ENCODE measurements at places on chromosomes 3 and 15.

GRCh38 chr3:125110016-125110875, 54.4 kb upstream of the HEG1 start:
- DNase-seq: no peak

GRCh38 chr15:62502451-62502850, 337.4 kb upstream of the C2CD4B start:
- DNase-seq: no peak

- no peak for DNase-seq
These were observed 478.7 kb upstream of the ADAMTS9 start for GRCh38 chr3:65166531-65166930.

- no peak for DNase-seq
These were observed 28.3 kb downstream of the LRRC2 start for GRCh38 chr3:46537779-46538178.

GRCh38 chr3:15557511-15557946, 36.0 kb upstream of the COLQ start:
- no peak for DNase-seq

DNA sequence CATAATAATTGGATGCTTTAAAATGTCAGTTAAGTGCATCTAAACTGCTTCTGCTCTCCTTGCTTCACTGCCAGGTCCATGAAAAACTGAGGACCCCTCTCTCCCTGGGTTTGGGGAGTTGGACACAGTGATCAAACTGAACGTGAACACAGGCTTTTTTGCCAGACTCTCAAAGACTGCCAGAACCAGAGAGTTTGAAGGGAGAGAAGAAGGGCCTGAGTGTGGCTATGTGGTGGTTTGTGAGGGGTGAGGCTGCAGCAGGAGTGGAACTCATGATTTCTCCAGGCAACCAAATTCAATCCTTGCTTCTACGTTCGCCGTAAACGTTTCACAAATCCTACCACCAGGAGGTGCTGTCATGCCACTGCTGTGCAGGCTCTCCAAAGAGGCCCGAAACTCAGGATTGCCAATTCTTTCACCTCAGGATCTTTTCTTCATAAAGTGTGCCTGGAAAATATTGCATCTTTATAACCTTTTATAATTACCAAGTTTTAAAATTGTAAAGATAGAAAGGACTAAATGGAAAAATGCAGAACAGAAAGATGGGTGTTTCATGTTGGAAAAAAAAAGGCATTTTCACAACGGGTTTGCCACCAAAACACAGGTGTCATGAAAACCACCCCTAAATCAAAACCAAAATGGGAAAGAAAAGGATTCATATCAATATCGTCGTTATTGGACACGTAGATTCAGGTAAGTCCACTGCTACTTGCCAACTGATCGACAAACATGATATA, 19.7 kb downstream of the TM4SF4 start:
- DNase-seq: no peak

GRCh38 chr3:72068621-72069020, 283.7 kb upstream of the PROK2 start:
- no peak for DNase-seq

- DNase-seq: no peak
These were observed 61.4 kb downstream of the ZNF609 start for GRCh38 chr15:64521726-64522164.

DNA sequence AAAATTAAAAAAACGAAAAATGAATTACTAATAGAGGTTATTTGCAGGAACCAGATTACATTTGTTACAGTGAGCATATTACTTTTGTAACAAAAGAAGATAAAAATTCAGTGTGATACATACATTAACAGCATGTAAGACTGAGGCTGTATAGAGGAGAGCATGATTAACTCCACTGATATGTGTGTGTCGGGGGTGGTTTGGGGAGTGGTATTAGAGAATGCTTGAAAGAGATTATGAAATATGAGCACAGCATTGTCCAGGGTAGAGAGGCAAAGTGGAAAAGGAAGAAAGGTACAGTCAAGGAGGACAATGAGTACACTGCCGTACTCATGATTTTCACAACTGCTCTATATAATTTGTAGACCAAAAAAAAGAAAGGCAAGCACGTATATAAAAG, 62.9 kb upstream of the LRRFIP2 start:
- DNase-seq: no peak

GRCh38 chr15:70856884-70857561, 3.1 kb upstream of the LARP6 start:
- no peak for DNase-seq

GRCh38 chr3:73100741-73101559, 39.5 kb downstream of the EBLN2 start:
- peak; percentile 81 for DNase-seq

- DNase-seq: no peak
These were observed 1.4 kb upstream of the CAMK2N2 start for GRCh38 chr3:184262764-184263179.

DNA sequence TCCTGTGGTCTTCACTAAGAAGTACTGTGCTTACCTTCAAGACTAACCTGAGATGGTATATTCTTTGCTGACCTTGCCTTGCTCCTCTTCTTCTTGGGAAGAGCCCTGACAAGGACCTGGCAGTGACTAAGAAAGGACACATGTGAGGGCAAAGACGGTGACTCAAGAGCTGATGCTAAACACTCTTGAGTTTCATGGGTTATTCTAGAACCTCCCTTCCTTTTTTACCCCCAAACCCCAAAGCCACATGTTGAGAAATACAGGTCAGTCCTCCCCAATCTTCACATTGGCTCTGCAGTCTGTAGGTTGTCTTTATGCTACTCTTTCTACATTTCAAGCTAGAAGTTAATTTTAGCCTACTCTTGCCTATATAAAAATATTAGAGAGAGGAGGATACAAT, 200.6 kb downstream of the SEMA6D start:
- DNase-seq: no peak

- DNase-seq: no peak
These were observed 104.3 kb upstream of the RNU6-1 start for GRCh38 chr15:67944010-67944641.

GRCh38 chr15:75174729-75175128, 27.0 kb upstream of the C15orf39 start:
- DNase-seq: no peak

DNA sequence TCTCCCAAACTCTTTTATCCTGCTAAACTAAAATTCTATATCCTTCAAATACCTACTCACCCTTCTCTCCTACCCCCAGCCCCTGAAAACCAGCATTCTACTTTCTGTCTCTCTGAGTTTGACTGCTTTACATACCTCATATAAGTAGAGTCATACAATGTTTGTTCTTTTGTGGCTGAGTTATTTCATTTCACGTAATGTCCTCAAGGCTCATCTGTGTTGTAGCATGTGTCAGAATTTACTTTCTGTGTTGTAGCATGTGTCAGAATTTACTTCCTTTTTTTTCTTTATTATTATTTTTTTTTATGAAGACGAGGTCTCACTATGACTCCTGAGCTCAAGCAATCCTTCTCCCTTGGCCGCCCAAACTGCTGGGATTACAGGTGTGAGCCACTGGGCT, 20.1 kb downstream of the IFT122 start:
- DNase-seq: no peak

DNA sequence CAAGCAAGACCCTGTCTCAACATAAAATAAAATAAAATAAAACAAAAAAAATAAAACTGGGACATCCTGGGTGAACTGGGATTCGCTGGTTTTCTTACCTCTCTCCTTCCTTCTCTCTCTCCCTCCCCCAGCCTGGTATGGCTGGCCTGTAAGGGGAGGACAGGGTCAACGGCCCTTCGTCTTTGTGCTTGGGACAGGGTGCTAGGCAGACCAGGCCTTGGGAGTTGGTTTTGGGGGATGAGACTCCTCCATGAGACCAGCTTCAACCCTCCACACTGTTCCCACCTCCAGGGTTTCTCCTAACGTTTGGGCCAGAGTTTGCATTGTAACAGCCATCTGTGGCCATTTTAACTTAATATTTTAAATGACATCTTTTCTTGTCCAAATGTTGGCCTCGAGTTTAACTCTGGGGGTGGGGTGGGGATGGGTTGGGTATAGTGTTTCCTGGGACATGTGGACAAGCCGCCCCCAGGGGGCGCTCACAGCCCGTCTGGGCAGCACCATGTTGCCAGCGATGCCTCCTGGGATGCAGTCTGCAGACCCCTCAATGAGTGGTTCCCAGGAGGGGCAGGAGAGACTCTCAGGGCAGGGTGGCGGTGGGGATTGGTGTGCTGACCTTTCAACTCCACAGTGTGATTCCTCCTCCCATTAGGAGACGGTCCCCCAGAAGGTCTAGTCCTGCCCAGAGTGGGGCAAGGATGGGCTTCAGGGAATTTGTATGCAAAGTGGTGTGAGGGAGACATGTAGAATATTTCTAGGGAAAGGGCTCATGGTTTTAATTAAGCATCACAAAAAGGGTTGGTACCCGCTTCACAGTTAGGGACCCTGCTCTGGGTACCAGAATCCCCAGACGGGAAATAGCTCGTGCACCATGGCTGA, 37.7 kb upstream of the LCTL start:
- peak; percentile 74 for DNase-seq

DNA sequence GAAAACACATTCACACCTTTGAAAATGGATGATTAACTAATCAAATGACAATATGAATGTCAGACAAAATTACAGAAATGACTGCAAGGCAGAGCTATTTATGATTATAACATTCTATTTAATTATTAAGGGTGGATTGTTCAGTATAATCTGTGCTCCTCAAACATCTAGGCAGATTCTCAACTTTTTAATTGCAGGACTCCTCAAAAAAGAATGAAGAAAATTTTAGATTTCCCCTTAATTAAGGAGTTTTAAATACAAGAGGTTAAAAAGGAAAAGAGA, 22.6 kb upstream of the CMC1 start:
- no peak for DNase-seq

DNA sequence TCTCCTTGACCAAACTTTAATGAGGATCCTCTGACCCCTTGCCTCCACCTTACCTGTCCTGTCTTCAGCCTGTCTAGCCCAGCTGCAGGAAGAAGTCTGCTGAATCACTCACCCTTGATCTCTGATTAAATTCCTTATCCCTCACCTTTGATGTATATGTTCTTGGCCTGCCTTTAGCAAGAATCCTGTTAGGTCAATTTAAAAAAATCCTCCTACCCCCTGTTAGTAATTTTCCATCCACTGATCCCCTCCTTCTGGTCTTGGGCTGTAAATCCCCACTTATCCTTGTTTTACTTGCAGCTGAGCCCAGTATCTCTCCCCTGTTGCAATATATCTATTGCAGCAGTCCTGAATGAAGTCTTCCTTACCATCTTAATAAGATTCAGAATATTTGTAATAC, 39.0 kb downstream of the MYH15 start:
- no peak for DNase-seq

- no peak for DNase-seq
These were observed 76.4 kb upstream of the SLC4A7 start for GRCh38 chr3:27560484-27561056.

- DNase-seq: no peak
These were observed 56.3 kb downstream of the CPN2 start for GRCh38 chr3:194294895-194295214.

- no peak for DNase-seq
These were observed 95.4 kb downstream of the HMG20A start for GRCh38 chr15:77516076-77516475.

DNA sequence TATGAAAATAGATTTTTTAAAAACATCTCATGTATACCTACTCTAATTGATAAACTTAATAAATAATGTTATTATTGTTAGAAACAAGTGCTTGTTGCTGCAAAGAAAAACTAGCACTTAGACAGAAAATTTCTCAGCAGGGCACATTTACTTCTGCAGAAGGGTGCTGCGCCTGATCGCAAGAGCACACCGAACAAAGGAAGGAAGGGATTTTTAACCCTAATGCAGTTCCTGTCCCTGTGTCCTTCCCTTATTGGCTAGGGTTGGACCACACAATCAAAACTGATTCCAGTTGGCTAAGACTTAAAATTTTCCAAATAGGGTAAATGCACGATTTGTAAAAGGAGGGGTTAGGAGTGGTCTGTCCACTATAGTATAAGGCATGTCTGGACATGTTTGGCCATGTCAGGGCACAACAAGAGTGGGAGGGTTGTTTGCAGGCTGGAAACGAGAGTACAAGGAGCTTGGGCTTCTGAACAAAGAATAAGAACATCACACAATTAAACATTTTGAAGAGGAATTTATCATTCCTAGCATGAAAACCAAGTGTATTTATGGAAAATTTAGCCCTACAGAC, 4.7 kb downstream of the DTWD1 start:
- DNase-seq: no peak

DNA sequence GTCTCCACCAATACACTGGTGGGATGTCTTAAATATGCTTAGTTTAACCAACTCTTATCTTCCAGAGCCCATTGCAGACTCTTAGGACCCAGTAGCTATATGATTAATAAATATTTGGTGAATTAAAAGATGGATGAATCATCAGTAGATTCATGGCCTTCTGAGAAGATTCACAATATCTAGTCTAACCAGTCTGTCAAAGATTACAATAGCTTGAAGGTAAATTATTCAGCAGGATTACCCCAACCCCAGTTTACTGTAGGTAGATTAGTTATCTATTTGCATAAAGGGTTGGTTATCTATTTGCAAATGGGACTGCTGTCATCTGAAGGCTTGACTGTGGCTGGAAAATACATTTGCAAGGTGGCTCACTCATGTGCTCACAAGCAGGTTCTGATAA, 239.4 kb upstream of the THRB start:
- DNase-seq: no peak

- DNase-seq: no peak
These were observed 1.8 kb upstream of the CCR9 start for GRCh38 chr3:45884368-45885201.

DNA sequence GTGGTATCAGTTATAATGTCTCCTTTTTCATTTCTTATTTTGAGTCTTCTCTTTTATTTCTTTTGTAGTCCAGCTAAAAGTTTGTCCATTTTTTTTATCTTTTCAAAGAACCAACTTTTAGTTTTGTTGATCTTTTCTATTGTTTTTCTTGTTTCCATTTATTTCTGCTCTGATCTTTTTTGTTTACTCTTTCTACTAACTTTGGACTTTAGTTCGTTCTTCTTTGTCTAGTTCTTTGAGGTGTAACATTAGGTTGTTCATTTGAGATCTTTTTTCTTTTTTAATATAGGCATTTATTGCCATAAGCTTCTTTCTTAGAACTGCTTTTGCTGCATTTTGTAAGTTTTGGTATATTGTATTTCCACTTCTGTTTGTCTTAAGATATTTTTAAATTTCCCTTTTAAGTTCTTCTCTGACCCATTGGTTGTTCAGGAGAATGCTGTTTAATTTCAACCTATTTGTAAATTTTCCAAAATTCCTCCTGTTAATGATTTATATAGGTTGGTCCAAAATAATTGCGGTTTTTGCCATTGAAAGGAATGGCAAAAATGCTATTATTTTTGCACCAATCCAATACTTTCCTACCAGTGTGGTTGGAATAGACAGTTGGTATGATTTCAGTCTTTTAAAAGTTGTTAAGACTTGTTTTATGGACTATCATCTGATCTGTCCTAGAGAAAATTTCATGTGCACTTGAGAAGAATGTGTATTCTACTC, 51.2 kb downstream of the KAT2B start:
- DNase-seq: no peak

- no peak for DNase-seq
These were observed 1.6 kb downstream of the NXPE3 start for GRCh38 chr3:101780661-101781060.

- no peak for DNase-seq
These were observed 4.8 kb downstream of the SCN5A start for GRCh38 chr3:38644662-38645053.

DNA sequence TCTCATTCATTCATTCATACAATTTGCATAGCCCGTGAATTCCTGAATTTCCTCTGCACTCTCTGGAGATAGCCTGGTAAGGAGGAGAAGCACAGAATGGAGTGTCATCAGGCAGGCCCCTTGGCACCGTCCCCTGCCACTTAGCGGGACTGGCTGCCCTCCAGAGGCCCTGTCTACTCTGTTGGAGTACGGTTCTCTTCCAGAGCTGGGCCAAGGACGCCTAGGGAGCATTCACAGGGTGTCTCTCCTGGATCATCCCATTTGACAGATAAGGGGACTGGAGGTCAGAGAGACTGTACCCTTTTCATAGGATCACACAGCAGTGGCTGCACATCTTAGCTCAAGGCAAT, 48.0 kb downstream of the PTH1R start:
- DNase-seq: no peak

All from D721Med (cell line).